Stimulated activated CD8-positive, alpha-beta memory T cell treated with anti-CD3 and anti-CD28 coated beads, Interleukin-7, amount 100 ng/mL, for 1 hour (primary cell): ENCODE measurements at places on chromosomes 4 and X.

- DNase-seq = no peak
These were observed 37.0 kb downstream of the GALNT7 start for GRCh38 chr4:173205656-173206055.

- no peak for DNase-seq
These were observed 103.7 kb upstream of the BMPR1B start for GRCh38 chr4:94653984-94654609.

- no peak for DNase-seq
These were observed 3.7 kb downstream of the BLOC1S4 start for GRCh38 chr4:6719611-6720179.

GRCh38 chr4:141246243-141246642 is 25.5 kb downstream of the ZNF330 start:
- DNase-seq = no peak

GRCh38 chr4:176333076-176333475 is 13.3 kb downstream of the SPCS3 start:
- no peak for DNase-seq

DNA sequence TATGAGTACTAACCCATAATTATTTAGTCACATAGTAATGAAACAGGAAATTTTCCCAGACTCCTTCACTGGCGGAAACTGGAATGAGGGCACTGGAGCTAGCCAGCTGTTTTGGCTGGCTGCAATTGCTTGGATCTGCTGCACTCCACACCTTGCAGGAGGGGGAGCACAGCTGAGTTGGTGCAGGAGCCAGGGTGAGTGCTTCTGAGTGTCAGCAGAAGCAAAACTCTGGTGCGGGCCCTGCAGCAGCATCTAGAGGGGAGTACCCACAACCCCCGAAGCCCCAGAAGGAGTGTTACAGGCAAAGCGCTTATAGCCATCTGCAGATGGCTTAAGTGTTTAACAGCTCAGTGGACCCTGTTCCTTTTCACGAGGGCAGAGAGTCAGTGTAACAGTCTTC is 96.1 kb downstream of the RPA4 start:
- DNase-seq = no peak

- no peak for DNase-seq
These were observed 39.6 kb downstream of the DDX60L start for GRCh38 chr4:168440442-168441264.

- no peak for DNase-seq
These were observed 17.7 kb downstream of the MRFAP1 start for GRCh38 chr4:6658209-6658595.

- no peak for DNase-seq
These were observed 349.7 kb downstream of the IQCM start for GRCh38 chr4:149465955-149466354.

- no peak for DNase-seq
These were observed 9.4 kb upstream of the TIMP1 start for GRCh38 chrX:47572773-47573340.

DNA sequence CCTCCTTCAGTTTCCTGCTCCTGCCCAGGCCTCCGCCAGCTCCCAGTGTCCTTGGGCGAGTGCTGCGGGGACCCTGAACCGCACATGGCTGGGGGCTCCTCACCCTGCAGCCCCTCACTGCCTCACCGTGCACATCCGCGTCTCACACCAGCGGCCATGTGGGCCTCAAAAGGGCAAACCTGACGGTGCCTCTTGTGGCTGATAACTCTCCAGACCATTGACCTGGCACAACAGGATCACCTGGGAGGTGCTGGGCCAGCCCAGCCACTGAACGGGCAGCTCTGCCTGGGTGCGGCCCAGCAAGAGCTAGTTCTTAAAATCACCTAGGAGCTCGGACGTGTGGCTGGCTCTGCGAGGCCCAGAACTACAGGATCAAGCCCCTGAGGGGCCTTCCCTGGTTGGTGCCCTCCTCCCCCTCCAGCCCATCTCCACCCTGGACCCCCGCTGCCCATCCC is 4.1 kb upstream of the S100P start:
- DNase-seq = no peak

DNA sequence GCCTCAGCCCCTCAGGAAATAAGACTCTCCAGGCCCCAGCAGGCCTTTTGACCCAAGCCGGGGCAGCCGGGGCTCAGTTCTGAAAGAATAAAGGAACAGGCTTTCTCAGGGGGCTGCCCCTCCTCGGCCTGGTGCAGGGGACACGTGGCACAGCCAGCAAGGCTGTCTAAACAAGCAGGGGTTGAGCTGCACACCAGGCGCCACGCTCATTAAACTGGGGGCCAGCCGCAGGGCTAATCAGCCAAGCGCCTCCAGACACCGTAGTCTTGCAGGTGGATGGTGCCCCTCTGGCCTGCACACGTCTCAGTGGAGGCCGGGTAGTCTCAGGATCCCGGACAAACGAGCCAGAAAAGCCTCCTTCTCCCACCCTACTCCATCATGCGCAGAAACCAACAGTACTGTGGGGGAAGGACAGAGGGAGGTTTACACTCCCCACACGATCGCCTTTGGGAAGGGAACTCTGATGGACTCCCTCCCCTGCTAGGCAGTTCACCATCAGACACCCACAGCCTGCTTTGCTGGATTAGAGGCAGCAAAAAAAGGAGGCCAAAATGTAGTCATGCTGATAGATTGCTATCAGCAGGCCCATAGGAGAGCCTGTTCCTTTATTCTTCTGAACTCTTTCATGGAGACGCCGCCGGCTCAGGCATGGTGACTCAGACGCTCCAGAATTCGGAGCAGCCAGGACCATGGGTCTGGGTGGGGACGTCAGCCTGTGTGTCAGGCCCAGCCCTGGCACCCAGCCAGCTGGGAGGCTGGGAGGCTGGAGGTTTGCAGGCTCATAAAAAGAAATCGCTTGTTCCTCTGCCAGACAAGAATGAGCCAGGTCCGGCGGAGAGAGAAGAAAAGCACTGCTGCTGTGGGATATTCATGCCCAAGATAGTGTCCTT is 342.4 kb downstream of the BCOR start:
- no peak for DNase-seq

DNA sequence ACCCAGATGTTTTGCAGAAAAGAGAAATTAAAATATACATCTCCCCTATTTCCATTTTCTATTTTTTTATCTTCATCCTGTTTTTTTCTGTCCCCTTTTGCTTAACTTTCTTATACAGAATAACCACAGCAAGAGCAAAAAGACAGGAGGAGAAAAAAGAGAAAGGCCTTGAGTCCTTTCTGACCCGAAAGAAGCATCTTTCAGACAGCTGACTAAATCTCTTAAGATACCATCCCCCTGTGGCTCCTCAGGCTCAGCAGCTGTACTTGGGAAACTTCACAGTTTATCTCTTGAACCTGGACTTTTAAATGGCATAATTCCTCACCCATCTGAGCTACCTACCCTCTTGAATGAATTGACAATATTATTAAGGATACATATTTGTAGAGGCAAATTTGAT is 100.2 kb downstream of the FIP1L1 start:
- DNase-seq = no peak

DNA sequence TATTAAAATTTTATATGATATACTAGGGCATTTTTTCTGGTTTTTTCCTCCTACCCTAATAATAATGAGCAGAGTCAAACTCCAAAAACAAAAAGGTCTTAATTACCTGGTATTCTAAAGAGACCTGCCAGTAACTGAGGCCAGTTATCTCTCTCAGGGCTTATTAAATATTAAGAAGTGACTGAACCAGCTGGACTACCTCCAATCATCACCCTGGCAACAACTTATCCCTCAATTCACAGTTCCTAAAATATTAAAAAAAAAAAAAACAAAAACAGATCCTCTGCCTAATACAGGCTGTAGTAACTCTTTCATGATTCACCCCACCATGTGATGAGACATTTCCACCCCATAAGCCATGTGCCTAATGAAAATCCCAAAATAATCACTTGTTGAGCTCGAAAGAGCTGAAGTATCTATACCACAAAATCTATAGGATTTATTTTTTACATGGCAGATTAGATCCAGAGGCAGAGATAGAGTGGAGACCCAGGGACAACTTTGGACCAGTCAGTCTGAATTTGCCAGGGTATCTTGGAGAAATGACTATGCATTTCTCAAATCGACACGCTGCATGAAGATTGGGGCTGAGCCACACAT is 698.0 kb downstream of the FAT4 start:
- no peak for DNase-seq

DNA sequence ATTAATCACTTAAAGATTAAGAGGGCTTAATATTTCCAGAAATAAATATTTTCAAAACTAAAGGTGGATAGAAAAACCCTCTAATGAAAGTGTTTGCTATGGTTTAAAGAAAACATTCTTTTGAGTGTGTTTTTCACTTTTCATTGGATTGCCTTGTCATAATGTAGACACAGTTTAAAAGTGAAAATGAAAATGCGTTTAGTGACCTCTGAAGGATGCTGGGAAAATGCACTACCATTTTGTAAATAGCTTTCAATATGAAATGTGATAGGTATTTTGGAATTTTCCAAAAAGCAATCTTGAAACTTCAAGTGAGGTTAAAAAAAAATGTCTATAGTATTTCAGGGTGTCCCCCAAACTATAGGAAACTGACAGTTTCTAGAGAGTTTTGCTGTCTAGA is 642.2 kb downstream of the C4orf33 start:
- DNase-seq = no peak

DNA sequence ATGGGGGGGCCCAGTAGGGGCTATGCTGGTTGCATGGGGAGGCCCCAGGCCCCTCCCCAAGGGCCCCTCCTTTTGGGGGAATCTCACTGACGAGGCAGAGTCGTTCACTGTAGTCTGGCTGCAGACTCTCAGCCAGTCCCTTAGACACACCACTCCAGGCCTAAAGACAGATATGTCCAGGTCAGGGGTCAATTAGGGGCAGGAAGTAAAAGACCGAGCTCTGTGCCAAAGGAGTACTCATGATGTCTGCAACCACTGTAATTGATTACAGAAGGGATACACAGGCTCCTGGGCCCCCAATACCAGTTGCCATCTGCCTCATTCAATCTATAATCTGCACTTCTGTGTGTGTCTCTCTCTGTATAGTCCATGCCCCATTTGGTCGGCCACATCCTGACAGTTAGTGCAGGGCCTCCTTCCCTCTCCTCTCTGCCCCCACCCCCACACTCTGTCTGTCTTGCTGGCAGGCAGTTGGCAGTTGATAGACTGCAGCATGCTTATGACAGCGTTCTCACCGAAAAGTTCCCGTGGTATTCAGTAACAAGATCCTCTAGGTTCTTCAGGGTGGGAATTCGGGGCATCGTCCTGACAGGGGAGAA is 1.3 kb upstream of the CXorf65 start:
- no peak for DNase-seq
